ENCODE measurements at places on chromosomes 4 and X.

DNA sequence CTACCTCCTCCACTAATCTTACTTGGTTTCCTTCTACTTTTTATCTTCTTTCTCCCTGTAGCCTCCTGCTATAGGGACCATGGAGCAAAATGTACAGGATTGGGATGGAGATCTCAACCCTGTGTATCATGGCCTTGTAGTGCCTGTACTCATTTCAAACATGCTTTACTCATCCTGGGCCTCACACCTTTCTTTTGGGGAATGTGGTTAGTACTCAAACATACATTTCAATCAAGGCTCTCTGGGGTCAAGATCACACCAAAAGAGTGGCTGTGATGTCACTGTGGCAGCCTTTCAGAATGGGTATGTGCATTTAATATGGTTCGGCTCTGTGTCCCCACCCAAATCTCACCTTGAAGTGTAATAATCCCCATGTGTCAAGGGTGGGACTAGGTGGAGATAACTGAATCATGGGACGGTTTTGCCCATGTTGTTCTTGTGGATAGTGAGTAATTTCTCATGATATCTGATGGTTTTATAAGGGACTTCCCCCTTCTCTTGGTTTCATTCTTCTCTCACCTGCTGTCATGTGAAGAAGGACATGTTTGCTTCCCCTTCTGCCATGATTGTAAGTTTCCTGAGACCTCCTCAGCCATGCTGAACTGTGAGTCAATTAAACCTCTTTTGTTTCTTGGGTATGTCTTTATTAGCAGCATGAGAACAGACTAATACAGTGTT, 205.1 kb downstream of the RASL11B start:
- DNase-seq, result no peak

- DNase-seq, result no peak
These were observed 63.6 kb upstream of the SFRP2 start for GRCh38 chr4:153852501-153852900.

- peak; percentile 12 for DNase-seq
These were observed at the start of gene TBC1D9 for GRCh38 chr4:140756319-140757231. Gene TBC1D9 (minus strand): TSS chr4:140756385. CDS start chr4:140756045, 340 bp downstream.

GRCh38 chr4:140296335-140297220, 76.9 kb upstream of the SCOC start:
- peak; percentile 91 for DNase-seq

GRCh38 chr4:174996079-174996478, 77.9 kb downstream of the ADAM29 start:
- DNase-seq, result no peak

DNA sequence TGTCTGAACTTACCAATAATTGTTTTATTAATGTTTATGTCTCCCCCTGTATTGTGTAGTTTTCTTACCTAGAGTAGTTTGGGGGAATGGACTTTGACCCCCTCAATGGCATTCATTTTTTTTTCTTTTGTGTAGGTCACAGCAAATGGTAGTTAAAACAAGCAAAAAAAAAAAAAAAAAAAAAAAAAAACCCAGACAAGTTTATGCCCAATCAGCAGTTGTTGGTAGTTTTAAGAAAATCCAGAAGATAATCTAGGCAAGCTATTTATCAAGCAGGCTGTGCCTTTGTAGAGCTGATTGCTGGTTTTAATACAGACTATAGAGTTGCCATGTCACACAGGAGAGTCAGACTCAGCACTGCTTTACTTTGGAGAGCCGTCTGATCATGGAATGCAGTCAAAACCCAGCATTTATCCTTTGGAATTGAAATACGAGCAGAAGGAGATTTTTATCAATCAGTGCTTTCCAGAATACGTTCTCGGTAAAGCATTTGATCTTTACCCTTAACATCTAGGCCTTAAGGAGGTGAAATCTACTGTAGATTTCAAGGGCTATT, 16.6 kb downstream of the DCUN1D4 start:
- DNase-seq, result no peak

GRCh38 chr4:175739612-175740011, 72.5 kb downstream of the GPM6A start:
- no peak for DNase-seq

DNA sequence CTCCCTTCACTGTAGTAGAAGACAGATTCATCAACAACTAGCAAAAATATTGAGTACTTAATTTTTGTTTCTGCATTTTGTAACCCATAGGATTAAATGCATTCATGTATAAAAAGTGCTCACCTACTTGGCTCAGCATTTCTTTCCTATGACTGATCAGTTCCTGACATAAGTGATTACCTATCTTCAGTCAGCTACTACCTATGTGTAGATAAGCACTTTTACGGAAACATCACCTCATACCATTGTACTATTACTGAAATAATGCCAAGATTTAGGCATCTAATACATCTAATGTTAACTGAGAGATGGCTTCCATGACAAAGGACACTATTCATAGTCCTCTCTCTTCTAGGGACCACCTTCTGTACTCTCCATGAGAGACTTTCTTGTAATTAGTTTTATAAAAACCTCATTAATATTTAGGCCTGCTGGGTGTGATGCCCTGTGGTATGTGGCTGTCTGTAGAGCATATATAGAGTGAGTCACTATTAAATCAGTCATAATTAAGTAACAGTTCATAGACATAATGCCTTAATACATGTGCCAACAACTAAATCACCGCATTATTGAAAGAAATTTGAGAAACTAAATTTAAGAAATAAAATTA, 147.0 kb downstream of the PDGFC start:
- DNase-seq, result no peak

DNA sequence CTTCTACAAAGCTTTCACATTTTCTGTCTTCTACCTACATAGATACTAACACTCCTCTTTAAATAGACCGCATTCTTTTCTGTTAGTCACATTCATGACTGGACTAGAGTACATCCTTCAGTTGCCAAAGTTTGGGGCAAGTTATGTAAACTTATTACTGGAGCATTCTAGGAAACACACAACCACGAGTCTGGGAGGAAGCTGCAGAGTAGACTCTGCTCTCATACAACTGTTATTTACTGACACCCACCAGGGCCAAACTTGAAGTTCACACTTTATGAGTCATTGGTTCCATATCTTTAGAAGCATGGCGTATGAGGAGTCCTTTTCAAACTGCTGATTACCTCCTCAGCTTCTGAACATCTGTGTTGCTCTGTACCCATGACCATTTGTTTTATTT, 87.0 kb downstream of the RNF150 start:
- no peak for DNase-seq

GRCh38 chr4:4871573-4872313, 12.3 kb downstream of the MSX1 start:
- no peak for DNase-seq

DNA sequence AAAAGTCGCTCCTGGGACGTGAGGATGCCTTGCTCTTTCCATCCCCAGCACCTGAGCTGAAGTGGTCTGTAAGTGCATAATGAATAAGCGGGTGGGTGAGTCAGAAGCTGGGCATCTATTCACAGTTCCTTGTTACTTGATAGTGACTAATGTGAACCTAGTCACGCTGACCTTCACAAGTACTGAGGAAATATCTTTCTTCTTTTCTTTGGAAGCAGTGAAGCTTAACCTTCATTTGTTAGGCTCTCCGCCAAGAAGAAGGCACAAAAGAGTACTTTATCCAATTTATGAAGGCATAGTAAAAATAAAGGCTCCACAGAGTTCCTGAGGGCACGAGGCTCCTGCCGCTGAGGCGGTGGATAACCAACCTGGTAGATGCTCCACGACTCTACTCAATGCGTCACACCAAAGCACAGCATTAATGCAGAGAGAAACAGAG, 475.7 kb upstream of the SLIT2 start:
- DNase-seq, result no peak

- DNase-seq, result no peak
These were observed 41.1 kb upstream of the HS3ST1 start for GRCh38 chr4:11469650-11470437.

- DNase-seq, result no peak
These were observed 198.1 kb upstream of the NUDT6 start for GRCh38 chr4:123120473-123120872.

DNA sequence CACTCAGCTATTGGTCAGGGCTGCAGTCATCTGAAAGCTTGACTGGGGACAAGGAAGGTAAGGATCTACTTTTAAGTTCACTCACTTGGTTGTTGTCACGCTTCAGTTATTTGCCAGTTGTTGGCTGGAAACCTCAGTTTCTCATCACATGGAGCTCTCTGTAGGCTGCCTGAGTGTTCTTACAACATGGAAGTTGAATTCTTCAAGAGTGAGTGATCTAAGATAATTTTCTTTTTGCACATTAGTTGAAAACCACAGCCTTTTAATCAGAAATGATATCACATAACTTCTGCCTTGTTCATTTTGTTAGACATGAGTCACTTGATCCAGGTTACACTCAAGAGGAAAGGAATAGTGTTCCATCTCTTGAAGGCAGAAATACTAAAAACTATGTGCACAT, 552.7 kb downstream of the RAPGEF2 start:
- no peak for DNase-seq

GRCh38 chr4:110475881-110476818, at the start of gene ENPEP:
Gene ENPEP (plus strand): TSS chr4:110476155. CDS start chr4:110476415, 260 bp downstream.
- no peak for DNase-seq

GRCh38 chr4:100372432-100372831, 145.4 kb downstream of the EMCN start:
- DNase-seq, result no peak

DNA sequence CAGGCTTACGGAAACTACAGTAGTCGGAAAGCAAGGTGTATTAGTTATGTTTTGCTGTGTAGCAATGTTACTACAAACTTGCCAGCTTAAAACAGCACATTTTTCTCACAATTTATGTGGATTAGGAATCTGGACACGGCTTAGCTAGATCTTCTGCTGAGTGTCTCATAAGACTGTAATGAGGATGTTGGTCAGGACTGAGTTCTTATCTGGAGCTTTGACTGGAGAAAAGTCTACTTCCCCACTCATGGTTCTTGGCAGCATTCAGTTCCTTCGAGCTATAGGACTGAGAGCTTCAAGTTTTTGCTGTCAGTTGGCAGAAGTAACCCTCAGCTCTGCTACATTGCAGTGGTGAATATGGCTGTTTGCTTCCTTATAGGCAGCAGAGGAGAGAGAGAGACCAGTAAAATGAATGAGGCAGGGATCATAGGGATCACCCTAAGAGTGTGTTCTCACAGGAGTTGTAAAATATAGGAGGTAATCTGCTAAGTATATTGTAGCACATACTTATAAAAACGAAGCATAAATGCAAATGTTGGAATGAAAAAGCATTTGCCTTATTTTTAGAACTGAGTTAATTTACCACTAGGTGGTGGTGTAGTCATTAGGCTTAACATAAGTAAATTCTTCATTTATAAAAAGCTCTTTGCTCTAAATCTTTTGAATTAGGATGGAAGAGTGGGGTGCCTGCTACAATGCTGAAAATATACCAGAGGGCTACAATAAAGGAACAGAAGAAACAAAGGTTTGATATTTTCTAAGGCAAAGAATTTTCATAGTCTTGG, 38.6 kb downstream of the ALG13 start:
- DNase-seq, result no peak

GRCh38 chr4:103105558-103106356, 6.1 kb upstream of the BDH2 start:
- no peak for DNase-seq

DNA sequence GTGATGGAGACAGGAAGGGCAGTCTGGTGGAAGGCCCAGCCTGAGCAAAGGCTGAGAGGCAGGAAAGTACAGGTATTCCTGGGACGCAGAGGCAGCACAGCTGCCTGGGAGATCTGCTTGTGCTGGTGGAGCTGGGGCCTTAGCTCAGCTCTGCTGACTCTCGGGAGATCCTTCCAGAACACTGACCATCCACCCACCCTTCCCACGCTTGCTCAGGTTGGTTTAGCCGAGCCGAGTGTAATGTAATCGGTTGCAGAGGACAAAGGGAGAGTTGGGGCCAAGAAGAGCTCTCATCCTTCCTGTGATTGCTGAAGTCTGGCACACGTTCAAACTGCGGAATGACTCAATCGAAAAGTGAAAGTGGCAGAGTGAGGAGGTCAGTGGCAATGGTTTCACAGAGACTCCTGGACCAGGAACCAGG, 43.1 kb upstream of the GPR78 start:
- no peak for DNase-seq

DNA sequence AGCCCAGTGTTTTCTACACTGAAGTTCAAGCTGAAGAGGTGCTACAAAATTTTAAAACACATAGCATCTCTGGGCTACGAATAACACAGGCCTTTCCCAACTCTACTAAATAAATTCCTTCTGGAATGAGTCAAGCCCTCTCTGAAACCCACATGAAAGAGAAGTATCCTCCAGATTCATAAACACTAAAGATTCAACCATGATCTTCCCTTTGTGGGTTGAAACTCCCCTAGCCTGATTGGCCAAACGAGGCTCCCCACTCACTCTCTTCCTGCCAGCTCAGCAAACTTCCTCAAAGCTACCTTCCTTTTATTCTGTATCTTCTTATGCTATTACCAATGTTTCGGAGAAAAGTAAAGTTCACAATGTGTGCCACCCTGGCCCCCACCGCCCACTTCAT, 95.4 kb downstream of the NKX6-1 start:
- no peak for DNase-seq

DNA sequence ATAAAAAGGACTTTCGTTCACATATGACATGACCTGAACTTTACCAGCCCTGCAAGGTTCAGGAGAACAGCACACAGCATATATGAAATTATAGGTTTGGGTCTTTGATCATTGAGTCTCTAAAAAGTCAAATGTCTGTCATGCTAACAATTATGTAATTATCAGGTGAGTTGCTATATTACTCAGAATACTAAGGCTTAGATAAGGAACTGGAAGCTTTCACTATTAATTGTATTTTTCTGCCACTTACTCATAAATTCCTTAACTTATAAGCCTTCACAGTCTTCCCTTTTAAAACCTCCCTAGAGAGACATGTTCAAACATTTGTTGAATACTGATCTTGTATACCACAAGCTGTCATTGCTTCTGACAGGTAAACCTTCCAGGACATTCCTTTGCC, 292.8 kb upstream of the MAGEB2 start:
- no peak for DNase-seq

- DNase-seq, result no peak
These were observed 482.1 kb downstream of the TMA16 start for GRCh38 chr4:163976588-163976987.

- no peak for DNase-seq
These were observed 62.3 kb upstream of the DKK2 start for GRCh38 chr4:107098401-107098800.

GRCh38 chr4:11514779-11515419, 86.2 kb upstream of the HS3ST1 start:
- no peak for DNase-seq

DNA sequence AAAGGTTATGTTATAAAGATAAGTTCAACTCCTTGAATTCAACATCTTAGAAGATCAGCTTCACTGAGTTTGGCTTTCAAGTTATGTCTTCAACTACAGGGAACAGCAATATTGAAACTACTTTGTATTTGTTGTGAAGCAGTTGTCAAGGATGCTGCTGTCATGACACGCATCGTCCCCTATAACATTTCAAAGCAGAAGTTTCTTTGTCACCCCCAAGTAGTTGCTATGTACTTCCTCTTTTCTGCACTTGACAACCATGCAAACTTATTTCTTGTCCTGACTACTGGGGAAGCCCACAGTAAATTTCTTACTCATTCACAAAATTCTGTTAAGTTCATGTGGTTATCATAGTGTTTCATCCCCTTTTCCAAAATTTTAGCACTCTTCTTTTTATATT, 14.3 kb downstream of the ANTXR2 start:
- no peak for DNase-seq

- DNase-seq, result no peak
These were observed 39.1 kb downstream of the CLOCK start for GRCh38 chr4:55507612-55508011.

Data from cerebellar nuclear complex (tissue), 1 donor.